ENCODE measurements at places on chromosomes 7 and 10. TPM values are rescaled to one million over a fixed set of nuclear protein-coding genes. Genes with fewer than 3 reads are reported as not detected.

DNA sequence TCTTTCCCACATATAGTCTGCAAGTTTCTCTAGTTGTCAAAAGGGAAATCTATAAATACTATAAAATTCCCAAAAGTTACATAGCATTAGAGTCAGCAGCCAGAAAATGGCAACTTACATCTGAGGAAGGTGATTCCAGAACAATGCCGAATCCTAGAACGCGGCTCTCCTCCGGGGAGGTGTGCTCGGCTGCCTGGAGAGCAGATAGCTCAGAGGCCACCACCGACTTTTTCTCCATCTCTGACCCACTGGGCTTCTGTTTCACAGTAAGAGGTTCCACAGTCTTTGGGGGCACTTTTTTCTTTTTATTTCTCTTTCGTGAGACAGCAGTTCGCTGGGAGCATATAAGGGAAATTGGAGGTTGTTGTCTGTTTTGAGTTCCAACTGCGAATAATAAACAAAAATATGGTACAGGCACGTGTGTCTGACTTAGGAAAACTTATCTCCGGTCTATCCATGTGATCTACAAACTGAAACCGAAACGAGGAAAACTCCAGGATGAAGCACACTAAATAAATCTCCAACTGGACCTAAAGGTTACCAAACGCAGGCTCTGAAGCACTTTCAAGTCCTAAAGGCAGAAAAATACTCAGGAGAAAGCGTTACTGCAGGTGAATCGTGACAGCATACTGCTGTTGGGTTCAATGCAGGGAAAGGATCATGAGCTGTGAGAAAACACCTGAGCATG lies 36.2 kb downstream of the BEND7 start:
- DNase-seq: no peak

Gene INHBA
- 2.8 TPM for total RNA-seq

GRCh38 chr10:49738616-49739360 lies 23.3 kb downstream of the OGDHL start:
- DNase-seq: no peak

Gene PNLIPRP3
- total RNA-seq: not detected

- DNase-seq: no peak
Measured at GRCh38 chr7:51797371-51797770, 480.8 kb upstream of the COBL start.

- no peak for DNase-seq
Measured at GRCh38 chr7:54179321-54180029, 362.7 kb upstream of the VSTM2A start.

- DNase-seq: no peak
Measured at GRCh38 chr7:77454802-77455201, 38.7 kb upstream of the GSAP start.

GRCh38 chr10:3777981-3778691 lies 6.9 kb downstream of the KLF6 start:
- no peak for DNase-seq

DNA sequence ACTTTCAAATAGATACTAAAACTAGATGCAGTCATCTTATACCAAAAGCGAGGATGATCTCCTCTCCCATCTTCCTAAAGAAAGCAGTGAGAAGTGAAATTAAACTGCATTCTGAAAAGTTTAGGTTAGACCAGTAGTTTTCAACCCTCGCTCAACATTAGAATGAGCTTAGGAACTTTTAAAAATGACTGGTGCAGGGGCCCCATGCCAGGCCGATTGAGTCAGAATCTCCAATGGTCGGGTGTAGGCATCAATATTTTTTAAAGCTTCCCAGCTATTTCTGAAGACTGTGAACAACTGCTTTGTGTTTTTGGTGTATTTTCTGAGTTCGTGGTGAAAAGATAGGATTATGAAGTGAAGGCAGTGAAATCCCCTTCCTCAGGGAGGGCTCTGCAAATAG lies 146.0 kb downstream of the VTI1A start:
- DNase-seq: no peak

- no peak for DNase-seq
Measured at GRCh38 chr10:63910806-63911205, 389.6 kb downstream of the REEP3 start.

Gene LRRC4
- 5.8 TPM for total RNA-seq

Gene PCDH15
- 1.6 TPM for total RNA-seq

DNA sequence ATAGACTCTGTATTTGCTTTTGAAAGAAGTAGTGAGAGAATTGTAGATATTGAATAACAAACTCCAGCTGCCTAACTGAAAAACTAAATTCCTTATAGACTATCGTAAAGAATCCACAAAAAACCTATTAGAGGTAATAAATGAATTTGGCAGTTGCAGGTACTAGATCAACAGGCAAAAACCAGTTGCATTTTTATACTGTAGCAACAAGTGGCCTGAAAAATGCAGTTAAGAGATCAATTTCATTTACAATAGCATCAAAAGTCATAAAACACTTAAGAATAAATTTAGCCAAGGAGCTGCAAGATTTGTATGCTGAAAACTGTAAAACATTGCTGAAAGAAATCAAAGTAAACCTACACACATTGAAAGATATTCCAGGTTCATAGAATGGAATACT lies 70.3 kb downstream of the GALNT11 start:
- DNase-seq: no peak

Gene PHKG1
- 1.6 TPM for total RNA-seq

- DNase-seq: no peak
Measured at GRCh38 chr7:30659312-30659711, 22.9 kb downstream of the CRHR2 start.

DNA sequence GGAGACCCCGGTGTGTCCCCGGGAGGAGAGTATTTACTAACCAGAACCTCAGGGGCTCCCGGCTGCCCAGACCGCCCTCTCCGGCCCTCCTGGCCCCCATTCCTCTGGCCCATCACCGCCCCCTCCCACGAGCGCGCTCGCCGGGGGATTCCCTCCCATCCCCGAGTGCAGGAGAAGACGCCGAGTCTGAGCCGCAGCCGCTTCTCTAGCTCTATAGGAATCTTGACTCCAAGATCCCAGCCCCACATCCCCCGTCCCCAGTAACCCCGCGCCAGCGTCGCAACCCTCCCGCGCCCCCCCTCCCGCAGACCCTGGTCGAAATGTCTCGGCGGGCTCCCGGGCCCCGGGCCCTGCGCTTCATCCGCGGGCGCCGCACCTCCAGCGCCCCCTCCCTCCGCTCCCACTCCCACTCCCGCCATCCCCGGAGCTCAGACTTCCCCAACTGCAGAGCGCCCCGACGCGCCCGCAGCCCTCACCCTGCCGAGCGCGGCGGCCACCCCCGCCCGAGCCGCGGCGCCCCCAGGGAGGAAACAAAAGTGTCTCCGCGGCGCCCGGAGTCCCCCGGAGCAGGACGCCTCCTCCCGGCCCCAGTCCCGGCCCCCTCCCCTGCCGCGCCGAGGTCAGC lies 541 bp downstream of the ELMO1 start:
- DNase-seq: no peak

- DNase-seq: no peak
Measured at GRCh38 chr7:93159490-93159889, 11.3 kb upstream of the SAMD9L start.

GRCh38 chr10:11058965-11059364 lies 41.3 kb downstream of the CELF2 start:
- no peak for DNase-seq

Gene GLI3
- 23.4 TPM for total RNA-seq

GRCh38 chr7:7641129-7641663 lies 644 bp downstream of the UMAD1 start:
- DNase-seq: no peak

GRCh38 chr7:26071622-26072456 lies 80.2 kb upstream of the NFE2L3 start:
- peak; percentile 28 for DNase-seq

DNA sequence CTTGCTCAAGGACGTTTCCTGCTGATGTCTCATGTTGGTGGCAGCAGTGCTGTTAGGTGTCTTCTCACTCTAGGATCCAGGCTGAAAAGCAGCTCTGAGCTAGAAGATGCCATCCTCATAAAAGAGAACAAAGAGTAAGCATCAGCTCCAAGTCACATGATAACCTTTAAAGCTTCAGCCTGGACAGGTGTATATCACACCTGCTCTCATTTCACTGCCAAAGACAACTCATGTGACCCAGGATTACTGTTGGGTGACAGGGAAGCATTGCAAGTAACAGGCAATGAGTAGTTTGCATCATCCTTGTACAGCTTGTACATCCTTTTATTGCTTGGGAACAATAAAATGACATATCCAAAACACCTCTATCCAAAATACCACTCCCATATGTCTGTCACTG lies 423.4 kb upstream of the DPP6 start:
- DNase-seq: no peak

GRCh38 chr7:90677486-90678404 lies 81.6 kb downstream of the CDK14 start:
- DNase-seq: no peak

- no peak for DNase-seq
Measured at GRCh38 chr10:247480-247879, 112.2 kb downstream of the ZMYND11 start.

Gene INA
- 0.31 TPM for total RNA-seq

- peak; percentile 55 for DNase-seq
Measured at GRCh38 chr10:49539320-49539885, 482 bp upstream of the ERCC6 start.

DNA sequence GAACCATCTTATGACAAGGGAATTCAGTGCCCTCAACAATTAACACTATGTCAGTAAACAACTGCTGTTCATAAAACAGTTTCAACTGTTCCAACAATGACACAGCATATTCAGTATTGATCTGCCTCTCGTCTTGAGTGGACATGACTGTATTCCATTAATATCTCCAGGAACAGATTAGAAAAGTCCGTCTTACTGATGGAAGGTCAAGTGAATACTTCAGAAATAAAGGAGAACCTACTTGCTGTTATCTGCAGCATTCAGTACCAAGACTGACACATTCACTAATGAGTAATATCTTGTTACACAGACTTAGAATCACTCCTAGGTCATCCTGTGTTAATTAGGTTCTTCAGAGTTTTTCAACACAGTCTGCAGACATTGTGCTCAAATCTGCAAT lies 12.1 kb downstream of the KBTBD2 start:
- DNase-seq: no peak

DNA sequence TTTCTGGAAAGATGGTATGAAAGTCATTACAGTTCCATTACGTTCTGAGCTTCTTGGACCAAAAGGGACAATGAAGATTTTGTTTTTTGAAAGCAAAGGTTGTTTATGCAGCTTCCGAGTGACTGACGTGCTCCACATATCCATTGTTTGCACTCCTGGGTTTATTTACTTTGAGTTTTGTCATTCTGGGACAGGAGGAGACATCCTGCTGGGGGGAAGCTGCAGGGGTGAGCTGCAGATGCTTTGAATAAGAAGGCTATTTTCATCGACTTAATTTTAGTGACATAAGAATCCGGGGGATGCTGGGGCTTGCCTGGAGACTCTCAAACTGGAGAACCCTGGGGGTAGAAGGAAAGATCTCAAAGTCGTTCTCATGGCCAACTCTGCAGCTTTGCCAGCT lies 12.7 kb upstream of the SFMBT2 start:
- no peak for DNase-seq

Gene ATG9B
- total RNA-seq: 1.1 TPM

DNA sequence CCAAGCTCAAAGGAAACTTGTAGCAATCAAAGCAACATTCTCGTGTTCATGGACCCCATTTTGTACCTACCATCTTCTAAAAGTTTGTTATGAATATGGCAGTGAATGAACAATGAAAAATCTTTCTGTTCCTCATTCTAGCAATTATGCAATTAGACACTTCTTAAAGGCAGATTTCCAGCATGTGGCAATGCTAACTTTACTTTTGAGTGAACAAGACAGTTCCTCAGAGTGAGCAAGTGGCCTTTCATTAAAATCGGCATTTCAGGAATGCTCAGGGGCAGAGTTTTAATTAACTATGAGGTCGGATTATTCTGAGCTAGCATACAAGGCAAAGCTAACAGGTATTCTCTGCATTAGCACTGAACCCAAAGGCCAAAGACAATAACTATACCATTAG lies 48.4 kb upstream of the NFE2L3 start:
- DNase-seq: no peak

Gene MSMB
- 0.64 TPM for total RNA-seq

DNA sequence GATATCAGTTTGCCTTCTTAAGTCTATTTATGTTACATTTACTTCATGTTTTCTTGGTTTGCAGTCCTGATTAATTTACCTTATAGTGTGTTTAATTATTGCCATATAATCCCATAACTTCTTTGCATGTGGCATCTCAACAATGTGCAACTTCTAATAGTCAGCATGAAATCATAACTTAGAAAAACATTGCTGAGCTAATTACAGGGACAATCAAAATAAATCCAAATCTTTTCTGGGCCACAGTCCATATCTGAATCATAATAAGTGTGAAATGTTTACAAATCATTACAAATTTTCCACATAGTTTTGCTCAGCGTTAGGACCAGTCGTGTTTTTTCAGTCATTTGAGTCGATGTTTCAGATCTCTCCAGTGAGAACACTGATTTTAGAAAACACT lies 29.1 kb upstream of the CABCOCO1 start:
- DNase-seq: peak; percentile 54

GRCh38 chr10:74008212-74008731 lies 10.4 kb downstream of the VCL start:
- no peak for DNase-seq

Gene TEX36
- not detected for total RNA-seq

GRCh38 chr10:78782441-78782840 lies 286.3 kb upstream of the ZMIZ1 start:
- DNase-seq: no peak

Gene SLC13A1
- not detected for total RNA-seq

GRCh38 chr7:90698616-90699015 lies 102.5 kb downstream of the CDK14 start:
- DNase-seq: no peak

- DNase-seq: no peak
Measured at GRCh38 chr7:124388751-124389150, 355.9 kb upstream of the TMEM229A start.

DNA sequence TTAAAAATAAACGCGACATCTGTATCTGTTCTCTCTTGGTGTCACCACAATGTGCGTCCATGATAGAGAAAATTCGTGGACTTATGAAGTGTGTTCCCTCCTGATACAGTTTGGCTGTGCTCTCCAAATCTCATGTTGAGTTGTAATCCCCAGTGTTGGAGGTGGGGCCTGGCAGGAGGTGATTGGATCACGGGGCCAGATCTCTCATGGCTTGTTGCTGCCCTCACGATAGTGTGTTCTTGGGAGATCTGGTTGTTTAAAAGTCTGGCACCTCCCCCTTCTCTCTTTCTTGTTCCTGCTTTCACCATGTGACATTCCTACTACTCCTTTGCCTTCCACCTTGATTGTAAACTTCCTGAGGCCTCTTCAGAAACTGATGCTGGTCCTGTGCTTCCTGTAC lies 229.4 kb upstream of the MYO3A start:
- DNase-seq: no peak

- no peak for DNase-seq
Measured at GRCh38 chr10:114195079-114195478, 15.9 kb downstream of the TDRD1 start.
